ENCODE measurements at places on chromosomes 6 and 20.

DNA sequence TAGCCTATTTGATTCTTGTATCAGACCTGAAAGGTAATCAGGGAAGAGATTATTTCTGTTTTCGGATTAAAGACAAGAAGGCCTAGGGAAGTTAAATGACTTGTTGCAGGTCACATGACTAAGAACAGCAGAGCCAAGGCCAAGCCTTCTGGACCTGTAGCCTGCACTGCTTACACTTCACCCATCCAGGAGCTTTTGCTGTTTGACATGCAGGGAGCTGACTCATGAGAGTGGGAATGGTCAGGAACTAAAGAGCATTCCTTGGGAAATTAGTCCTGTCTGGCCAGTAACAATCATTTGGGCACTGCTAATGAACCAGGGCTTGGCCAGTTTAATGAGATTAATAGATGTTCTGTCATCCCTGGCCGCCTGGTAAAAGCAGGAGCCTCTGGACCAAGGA is 46.8 kb downstream of the EIF2S2 start:
- DNase-seq = no peak

- DNase-seq = no peak
Measured at GRCh38 chr6:135581211-135581610, 83.7 kb upstream of the AHI1 start.

DNA sequence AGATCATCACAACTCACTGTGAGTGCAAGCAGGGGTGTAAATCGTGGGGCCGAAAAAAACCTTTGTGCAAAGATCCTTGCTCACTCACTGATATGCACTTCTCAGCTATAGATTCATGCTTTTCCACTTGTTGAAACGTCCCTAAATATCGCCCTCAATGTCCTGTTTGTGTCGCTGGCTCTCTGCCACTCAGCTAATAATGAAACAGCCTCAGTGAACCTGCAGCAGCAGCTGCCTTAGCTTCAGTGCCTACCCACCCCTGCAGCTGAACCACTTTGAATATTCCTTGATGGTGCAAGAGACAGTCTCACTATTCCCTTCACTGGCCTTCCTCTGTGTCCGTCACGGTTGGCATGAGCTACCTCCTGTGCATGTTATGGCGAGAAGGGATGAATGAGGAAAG is 128.9 kb upstream of the NAA20 start:
- no peak for DNase-seq

DNA sequence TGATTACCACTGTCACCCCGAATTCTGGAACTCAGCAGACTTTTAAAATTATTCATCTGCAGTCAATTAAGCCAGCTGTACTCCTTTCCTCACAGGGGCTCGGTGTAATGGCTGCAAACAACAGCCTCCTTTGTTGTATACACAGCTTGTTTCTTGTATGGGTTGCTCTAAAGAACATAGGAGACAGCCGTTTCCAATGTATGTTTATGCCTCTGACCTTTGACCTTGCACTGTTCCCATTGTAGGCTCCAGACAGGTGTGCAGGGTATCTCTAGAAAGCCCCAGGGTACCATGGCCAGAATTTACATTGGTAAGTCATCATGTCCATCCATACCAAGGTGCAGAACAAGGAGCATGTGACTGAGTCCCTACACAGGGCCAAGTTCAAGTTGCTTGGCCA is 11.5 kb upstream of the TENT5A start:
- no peak for DNase-seq

DNA sequence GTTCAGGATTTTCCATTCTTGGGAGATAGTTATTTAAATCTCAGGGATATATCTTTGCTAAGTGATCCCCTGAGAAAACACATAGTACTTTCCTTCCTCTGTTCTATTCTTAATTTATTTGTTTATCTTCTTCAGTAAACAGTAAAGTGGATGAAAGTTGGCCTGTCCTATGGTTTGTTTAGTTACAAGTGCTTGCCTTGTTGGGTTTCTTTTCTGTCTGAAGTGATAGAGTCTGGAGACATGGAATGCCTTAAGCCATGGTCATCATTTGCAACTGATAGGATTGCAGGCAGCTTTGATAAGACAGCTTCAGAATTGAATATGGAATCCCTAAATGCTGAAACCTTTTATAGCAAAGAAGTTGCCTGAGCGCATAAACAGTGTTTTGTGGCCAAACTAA is 4.9 kb downstream of the ADGRG6 start:
- no peak for DNase-seq

- no peak for DNase-seq
Measured at GRCh38 chr20:60715172-60715571, 536.9 kb upstream of the CDH4 start.

GRCh38 chr6:130367767-130368166 is 1.9 kb downstream of the TMEM200A start:
- DNase-seq = no peak

- DNase-seq = no peak
Measured at GRCh38 chr6:71766796-71767195, 119.6 kb upstream of the RIMS1 start.

GRCh38 chr6:62174548-62174947 is 111.5 kb downstream of the KHDRBS2 start:
- DNase-seq = no peak

GRCh38 chr6:34393191-34393965 is 909 bp upstream of the NUDT3 start:
- DNase-seq = no peak

- DNase-seq = no peak
Measured at GRCh38 chr20:63711085-63711645, 3.3 kb downstream of the ZGPAT start.

- DNase-seq = no peak
Measured at GRCh38 chr6:143755301-143755744, 77.6 kb downstream of the PHACTR2 start.

- DNase-seq = no peak
Measured at GRCh38 chr6:37630281-37630799, 67.3 kb downstream of the MDGA1 start.

- DNase-seq = no peak
Measured at GRCh38 chr6:50110587-50110986, 60.9 kb upstream of the DEFB112 start.

DNA sequence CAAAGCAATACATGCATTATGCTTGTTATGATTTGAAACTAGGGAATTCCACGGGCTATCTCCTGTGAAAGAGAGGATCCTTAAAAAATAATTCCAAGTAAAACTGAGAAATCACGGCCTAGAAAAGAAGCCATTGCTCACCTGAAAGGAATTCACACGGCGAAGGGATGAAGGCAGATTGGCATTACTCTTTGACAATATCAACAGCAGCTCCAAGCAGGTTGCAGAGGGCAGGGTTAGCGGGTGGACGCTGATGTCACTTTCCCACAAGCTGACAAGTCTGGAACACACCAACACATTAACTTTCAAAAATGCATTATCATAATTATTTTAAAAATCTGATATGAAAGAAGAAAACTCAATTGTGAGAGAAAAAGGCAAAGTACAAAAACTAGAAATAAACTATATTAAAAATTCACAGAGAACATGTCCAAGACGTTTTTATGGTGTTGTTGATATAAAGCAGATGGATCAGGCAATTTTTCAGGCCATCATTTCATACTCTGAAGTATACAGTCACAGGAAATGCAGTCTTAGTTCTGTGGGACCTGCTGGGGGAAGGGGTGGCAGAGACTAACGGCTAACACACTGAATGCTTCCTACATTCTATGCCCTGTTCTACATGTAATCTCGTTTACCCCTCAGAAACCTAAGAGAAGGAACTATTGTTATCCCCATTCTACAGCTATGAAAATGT is 108.3 kb downstream of the UBE3D start:
- no peak for DNase-seq

DNA sequence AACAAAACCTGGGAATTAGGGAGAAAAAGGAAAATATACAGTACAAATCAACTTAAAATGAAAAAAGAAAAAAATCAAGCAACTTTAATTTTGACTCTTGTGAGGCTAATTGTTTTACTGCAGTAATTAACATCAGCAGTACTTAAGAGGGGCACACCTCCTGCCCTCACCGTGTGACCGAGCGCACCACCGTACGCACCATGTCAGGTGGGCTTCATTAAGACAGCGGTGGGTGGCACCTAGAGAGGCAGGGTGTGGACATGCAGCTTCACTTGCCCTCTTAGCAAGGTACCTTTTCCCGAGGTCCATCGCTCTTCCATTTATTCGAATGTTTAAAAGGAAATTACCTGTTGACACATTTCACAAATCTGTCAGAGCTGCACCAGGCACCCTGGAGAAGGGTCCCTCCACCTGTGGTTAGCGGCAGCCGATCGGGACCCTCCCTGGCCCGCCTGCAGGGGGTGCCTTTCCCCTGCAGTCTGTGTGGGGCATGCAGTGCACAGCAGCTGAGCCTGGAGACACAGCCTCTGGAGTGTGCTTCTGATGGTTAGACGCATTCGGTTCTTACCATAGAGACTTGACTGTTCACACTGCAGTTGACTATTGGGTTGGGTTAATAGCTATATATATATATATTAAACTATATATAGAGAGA is 184.1 kb downstream of the TMEM242 start:
- DNase-seq = no peak

- no peak for DNase-seq
Measured at GRCh38 chr6:34663371-34663770, 33.2 kb downstream of the ILRUN start.

DNA sequence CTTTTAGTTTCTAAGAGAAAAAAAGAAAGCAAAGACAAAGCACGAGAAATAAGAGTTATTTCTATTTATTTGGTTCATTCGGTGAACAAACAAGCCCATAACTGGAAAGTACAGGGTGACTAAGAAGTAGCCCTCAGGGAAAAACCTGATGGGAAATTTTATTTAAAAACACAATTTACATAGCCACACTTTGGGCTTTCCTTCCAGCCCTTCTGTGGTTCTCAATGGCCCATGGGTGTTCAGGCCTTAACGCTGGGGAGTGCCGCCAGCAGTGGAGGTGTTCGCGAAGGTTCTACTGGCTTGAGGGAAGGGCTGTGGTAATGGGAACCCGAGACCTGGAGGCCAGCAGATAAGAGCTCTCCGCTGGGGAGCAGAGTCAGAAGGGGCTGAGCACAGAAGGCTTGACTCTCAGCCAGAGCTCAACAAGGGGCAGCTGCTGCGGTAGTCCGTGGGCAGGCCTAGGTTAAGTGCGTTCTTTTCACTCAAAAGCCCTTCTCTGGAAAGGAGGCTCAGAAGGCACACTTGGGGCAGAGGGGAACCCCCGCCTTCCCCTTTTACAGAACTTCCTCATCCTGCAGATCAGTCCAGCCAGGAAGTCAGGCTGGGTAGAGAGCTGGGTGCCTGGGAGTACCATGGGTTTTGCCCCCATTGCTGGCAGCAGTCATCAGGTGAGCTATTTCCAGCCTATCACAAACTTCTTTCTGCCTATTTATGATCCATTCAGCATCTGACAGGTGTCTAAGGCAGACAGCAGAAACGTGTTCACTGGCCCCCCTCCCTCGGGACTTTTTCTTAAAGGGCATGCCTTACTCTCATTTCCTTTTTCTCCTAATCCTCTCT is 8.8 kb upstream of the CD83 start:
- DNase-seq = peak; percentile 21

DNA sequence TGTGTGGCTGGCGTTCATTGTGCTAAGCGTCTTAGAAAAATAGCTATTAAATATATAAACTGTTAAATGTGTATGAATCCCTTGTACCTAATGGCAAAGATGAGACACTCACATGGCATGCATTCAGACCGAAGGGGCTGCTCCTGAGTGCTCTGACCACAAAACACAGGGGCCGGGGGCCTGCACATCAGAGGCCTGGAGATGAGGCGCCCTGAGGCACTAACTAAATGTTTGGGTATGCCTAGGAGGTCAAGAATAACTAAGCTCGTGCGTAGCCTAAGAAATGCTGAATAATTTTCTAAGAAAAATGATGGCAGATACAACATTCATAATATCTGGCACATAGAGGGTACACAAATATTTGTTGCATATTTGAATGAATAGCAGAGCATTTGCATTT is 92.5 kb downstream of the PSMB1 start:
- no peak for DNase-seq

DNA sequence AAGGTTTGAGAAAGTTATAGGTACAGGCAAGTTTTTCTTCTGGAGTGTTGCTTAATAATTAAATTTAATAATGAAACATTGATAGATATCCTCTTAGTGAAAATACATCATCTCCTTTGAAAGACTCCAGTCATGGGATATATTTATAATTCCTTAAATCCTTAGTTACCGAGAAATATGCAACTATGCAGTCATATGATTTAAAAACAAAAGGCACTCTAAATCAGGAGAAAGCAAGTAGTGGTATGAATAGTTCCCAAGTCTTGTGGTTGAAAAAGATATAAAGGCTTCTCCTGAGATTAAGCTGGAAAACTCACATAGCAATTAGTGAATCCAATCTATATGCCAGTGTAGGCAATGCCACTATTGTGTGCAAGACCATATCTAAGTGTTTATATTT is 475.4 kb downstream of the EYS start:
- DNase-seq = no peak

DNA sequence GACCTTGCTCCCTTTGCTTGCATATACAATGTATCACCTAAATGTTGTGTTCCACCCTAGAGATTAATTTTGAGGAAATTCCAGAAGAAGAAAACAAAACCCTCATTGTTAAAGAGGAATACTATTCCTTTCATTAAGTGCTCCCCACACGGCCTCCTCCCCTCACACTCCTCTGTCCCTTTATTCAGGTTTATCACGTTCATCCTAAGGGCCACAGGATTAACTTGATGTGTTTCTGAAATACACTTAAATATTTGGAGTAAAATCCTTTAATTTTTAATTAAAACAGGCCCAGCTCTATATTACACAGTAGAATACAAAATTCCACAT is 89.4 kb upstream of the MRPS10 start:
- DNase-seq = no peak

- no peak for DNase-seq
Measured at GRCh38 chr6:55017555-55018300, 156.6 kb upstream of the HCRTR2 start.

DNA sequence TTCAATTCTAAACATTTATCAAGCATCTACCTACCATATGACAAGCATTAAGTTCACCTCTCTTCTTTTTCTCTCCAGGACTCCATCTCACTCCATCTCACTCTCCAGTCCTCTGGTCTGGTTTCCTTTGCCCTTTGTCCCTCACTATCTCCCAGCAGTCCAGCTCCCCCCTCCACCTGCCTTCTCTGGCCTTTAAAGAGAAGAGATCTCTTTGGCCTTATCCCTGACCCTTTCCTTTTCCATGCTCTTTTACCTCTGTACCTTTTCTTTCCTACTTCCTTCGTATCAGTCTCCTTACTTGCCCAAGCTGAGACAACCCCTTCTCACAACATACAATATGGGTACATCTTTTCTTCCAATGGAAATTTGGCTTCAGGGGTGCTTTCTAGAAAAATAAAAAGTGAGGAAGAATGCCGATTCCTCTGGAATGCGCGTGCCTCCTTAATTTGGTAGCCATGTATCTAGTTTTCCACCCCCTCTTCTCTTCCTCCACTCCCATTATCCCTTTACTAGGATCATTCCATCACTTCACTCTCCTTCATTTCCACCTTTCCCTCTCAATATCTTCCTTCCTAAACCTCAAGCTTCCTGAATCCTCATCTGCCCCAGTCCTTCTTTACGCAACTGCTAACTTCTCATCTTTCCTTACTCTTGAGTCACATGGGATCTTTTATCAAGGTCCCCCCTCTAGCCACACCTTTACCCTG is 745 bp upstream of the AGPAT1 start:
- DNase-seq = no peak

GRCh38 chr6:141199074-141199473 is 933.7 kb upstream of the GJE1 start:
- DNase-seq = no peak

All from stimulated activated CD8-positive, alpha-beta memory T cell treated with anti-CD3 and anti-CD28 coated beads, Interleukin-15, amount 100 ng/mL, for 48 hours (primary cell).